ENCODE measurements at places on chromosomes 5 and 9. TPM values are rescaled to one million over a fixed set of nuclear protein-coding genes. Genes with fewer than 3 reads are reported as not detected.

The RNF224 gene
- not detected for total RNA-seq

DNA sequence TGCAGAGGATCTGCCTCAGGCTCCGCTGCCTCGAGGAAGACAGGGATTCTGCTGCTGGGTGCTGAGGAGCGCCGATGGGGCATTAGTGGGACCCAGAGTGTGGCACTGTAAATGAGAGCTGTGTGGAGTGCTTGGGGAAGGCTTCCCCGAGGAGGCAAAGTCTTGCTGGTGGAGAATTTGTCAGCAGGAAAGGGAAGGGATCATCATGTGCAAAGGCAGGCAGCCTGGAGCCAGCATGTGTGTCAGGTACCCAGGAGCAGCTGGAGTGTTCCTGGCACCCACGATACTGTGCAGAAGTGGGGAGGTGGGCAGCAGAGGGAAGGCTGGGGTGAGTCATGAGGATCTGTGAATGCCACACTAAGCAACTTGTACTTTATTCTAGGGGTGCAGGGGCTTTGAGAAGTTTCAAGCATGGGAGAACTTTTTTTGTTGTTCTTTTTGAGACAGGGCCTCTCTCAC is 12.3 kb downstream of the B4GALT7 start:
- no peak for DNase-seq

- no peak for DNase-seq
These were observed 6.5 kb downstream of the IRX1 start for GRCh38 chr5:3601911-3602782.

DNA sequence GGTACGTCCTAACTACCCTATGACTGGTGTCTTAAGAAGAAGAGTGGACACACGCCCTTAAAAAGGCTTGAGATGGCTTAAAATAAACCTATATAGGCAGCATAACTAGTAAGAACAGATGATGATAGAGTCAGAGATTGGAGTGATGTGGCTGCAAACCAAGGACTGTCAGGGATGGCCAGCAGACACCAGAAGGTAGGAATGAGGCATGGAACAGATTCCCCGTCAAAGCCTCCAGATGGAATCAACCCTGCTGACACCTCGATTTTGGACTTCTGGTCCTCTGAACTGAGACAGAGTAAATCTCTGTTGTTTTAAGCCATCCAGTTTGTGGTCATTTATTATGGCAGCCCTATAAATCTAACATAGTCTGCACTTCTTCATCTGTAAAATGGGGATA is 7.4 kb downstream of the TMOD1 start:
- DNase-seq, result no peak

GRCh38 chr5:172770675-172771438 is at the start of gene DUSP1:
DUSP1 (minus strand) TSS chr5:172771195; CDS start chr5:172770952, 243 bp downstream.
- DNase-seq, result peak; percentile 100

- DNase-seq, result no peak
These were observed 6.9 kb upstream of the VAV2 start for GRCh38 chr9:133998915-133999595.

DNA sequence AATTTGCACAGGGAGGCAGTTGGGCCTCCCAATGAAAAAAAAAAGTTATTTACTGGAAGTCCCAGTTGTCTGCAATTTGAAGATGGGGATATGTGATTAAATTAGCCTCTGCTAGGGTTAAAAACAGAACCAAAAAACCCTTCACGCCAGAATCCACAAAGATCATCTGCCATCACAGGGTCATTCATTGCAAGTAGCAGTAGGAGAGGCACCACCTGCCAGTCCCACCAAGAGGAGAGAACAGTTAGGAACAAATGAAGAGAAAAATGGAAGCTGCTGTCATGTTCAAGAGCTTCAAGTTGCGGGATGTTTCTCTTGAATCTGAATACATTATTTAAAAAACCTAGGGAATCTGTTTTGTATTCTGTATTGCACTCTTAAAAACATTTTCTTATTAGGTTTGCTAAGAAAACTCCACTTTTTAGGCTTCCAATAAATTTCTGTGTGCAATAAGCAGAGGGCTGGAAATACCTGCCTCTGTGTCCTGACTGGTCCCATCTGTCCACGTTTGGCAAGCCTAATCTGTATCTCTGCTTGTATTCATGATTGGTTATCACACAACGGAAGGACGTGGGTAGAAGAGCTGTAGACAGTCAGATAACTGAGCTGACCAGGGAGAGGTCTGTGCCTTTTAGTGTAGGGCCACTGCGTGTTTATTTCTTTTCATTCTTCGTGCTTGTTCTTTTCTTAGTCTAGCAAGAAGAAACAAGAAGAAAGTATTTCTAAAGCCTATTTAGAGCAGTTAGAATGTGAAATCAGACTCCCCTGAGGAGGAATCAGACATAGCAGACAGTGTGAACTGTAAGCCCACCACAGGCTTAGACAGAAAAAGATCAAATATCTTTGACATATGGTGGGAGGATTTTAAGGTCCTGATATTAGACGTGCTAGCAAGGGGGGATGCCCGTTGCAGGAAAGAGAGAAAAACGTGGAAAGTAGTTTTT is 630.6 kb upstream of the SEMA6A start:
- DNase-seq, result no peak

- DNase-seq, result no peak
These were observed 86.0 kb downstream of the KDM4C start for GRCh38 chr9:6843742-6844141.

DNA sequence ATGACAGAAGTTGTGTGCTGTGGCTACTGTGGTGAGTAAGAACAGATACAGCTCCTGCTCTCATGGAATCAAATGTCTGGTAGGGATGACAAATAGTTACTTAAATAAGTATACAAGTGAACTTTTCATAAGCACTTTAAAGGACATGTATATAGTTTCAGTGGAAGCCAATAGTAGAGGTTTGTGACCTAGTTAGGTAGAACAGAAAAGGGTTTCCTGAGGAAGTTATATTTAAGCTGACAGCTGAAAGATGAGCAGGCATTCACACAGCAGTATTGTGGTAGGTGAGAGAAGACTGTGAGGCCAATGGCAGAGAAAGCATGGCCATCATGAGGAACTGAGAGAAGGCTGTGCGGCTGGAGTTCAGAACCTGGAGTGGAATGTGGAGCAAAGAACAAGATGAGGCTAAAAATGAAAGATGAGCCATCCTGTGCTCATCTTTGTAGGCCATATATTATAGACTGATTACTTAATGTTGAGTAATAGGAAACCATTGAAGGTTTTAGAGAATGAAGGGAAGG is 15.4 kb downstream of the FAM174A start:
- no peak for DNase-seq

All from adrenal gland (tissue), 19 donors.